ENCODE measurements at places on chromosomes 1 and 21.

- DNase-seq, result no peak
Observed at GRCh38 chr1:194230351-194231144, 1044.1 kb upstream of the B3GALT2 start.

DNA sequence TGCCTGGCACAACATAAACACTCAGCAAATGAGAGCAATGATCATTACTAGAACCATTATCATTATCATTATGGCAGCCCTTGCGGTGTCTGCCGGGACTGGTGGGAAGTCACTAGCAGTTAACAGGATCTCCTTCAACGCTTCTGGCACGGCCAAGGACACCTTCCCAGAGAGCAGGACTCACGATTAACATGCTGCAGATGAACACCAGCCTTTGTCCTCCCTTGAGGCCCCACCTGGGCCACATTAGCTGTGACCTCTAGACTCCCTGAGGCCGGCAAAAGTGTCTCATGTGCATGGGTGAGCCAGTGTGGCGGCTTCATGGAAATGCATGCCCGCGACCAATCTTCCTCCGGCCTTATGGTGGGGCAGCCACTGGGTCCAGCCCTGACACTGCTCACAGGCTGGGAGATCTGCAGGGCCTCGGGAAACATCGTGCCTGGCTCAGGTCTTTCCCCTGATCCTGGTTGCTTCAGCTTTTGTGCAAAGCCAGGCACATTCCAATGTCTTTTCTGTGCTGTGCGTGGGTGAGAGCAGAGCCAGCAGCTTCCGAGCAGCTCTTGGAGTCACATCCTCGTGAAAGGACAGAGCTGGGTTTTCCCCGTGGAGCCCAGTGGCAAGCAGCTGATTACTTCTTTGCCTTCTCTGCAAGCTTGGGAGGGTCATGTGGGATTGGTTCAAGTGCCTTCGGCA, 107.3 kb downstream of the HMGB4 start:
- DNase-seq, result no peak

GRCh38 chr1:152495066-152495675, 15.4 kb upstream of the LCE5A start:
- DNase-seq, result no peak

- no peak for DNase-seq
Observed at GRCh38 chr1:87369736-87370478, 41.2 kb downstream of the LMO4 start.

- DNase-seq, result no peak
Observed at GRCh38 chr1:94759188-94759587, 61.0 kb upstream of the SLC44A3 start.

GRCh38 chr1:23865543-23865930, 2.6 kb downstream of the FUCA1 start:
- no peak for DNase-seq

GRCh38 chr1:111669268-111669667, 49.7 kb downstream of the RAP1A start:
- no peak for DNase-seq

- DNase-seq, result peak; percentile 14
Observed at GRCh38 chr1:21261551-21262292, 28.5 kb downstream of the ECE1 start.

DNA sequence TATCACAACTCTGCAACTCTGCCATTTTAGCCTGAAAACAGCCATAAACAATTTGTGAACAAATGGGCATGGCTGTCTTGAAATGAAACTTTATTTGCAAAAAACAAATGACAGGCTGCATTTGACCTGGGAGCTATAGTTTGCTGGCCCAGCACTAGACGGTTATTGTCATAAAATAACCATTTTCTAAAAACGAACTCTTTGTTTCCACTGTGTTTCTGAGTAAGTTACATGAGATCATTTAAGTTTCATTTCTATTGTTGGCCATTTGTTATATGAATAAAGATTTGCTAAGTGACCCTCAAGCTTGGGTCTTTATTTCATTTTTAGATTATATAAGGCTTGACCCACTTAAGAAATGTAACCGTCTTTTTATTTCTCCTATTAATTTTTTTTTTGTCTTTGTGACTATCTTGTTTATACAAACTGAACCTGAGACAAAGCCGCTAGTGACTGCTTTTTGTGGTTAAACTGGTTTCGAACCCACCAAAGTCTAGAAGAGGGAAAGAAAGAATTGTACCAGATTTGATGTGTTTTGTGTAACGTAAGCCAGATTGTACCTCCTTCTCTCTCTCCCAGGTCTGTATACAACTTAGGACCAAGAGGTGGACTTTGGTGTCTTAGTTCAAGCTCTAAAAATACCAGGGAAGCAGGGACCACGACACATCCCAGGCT, 12.9 kb upstream of the KCNJ15 start:
- no peak for DNase-seq

DNA sequence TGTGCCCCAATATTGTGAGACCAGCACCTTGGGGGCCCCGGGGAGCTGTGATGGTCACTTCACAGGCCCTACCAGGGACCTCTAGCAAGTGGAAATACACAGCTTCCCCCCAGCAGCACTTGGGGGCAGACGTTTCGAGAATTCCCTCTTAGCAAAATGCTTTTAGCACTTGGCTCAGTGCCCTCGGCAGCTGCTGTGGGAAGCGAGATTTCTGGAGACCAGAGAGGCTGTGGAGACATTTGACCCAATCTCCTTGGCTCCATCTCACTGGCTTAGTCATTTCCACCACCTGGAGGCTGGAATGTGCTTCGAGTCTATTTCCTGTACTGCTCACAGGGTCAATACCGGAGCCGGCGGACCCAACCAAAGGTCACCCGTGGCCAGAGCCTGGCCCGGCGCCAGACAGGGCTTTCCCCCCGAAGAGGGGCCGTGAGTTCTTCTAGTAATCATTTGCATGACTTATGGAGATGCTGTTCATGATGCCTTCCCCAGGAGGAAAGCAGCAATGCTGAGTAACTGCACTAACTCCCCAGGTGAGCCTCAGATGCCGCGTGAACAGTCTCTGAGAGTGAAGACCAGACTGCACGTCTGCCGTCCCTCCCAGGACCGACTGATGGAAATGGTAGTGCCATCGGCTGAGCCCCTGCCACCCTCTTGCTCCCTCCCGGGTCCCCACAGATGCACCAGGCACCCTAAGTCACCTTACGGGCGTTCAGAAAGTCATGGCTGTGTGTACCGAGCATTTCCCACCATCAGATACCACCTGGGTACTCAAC, 4.4 kb upstream of the C2CD2 start:
- DNase-seq, result peak; percentile 23

GRCh38 chr21:45887788-45888187, 93.8 kb upstream of the COL6A1 start:
- DNase-seq, result no peak

DNA sequence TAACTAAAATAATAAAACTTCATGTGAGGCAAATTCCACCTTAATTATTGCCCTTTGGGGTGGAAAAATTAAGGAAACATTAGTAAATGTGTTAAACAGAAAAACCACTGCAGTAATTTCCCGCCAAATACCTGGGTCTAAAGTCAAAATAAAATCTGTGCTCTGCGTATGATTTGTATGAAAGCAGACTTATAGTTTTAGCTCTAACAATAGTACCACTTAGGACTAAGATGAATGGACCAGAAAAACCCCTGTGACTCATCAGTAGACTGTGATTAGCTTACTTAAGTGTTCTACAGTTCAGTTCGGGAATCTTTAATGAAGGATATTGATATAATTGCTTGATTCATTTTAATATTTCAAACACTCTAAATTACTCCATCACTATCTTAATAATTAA, 23.3 kb upstream of the C1orf105 start:
- no peak for DNase-seq

DNA sequence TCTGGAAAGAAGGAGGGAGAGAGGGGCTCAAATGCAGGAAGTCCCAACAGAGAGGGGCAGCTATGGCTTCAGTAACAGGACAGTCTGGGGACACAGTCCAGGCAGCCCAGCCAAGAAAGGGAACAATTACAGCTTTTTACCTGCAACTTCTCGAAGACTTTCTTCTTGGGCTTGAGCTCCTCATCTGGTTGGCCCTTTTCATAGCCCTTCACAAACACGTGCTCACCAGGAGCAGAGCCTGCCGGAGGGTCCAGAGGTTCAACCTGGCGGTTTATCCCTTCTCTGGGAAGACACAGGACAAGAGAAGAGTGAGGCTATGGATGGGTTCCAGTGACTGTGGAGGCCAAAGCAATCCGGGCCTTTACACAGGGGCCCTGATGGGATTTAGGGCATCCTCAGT, 37.9 kb downstream of the YARS1 start:
- DNase-seq, result no peak

- no peak for DNase-seq
Observed at GRCh38 chr1:65615859-65616258, 176.8 kb upstream of the PDE4B start.

DNA sequence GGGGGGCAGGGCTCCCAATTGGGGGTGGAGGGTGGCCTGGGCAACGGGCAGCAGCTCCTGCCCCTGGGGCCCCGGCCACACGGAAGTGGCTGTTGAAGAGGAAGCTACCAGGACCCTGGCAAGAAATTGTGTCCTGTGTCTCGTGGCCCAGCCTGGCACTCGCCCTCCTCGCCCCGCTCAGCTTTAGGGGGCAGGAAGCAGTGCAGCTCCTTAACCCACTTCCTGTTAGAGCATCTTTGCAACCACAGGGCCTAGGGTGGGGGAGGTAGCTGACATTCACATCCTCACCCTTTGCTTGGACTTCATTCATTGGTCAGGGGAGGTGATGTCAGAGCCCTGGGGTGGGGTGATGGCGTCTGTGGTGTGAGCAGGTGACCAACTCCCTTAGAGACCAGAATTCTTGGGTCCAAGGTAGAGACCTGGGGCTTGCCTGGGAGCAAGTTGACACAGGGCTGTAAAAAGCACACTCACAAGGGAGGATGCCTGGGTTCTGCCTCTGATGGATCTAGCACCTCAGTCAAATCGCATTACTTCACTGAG, at the start of gene ARHGAP30:
ARHGAP30 (minus strand) TSS at position 161 of the 540 bp plus-strand sequence. CDS start 267 bp downstream, outside the sequence.
- DNase-seq, result peak; percentile 58

DNA sequence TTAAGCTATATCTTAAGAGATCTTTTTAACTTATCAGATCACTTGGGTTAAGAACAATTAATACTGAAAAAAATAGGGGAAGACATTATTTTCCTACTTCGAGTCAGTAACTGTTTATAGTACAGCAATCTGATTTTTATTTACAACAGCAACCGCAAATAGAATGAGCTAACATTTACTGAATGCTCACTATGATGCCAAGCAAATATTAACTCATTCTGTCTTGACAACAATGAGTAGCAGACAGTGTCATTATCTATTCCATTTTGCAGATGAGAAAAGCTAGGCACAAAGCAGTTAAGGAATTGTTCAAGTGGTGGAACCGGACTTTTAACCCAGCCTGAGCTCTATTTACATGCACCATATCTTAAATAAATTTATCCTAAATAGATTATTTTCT, 273.7 kb downstream of the NTNG1 start:
- DNase-seq, result no peak

- peak; percentile 50 for DNase-seq
Observed at GRCh38 chr1:7770997-7771822, at the start of gene VAMP3. Gene VAMP3 (plus strand): TSS chr1:7771296. CDS start chr1:7771384, 88 bp downstream.

GRCh38 chr1:149936170-149936991, at the start of gene MTMR11:
Gene MTMR11 (minus strand): TSS chr1:149936879. CDS start chr1:149936647, 232 bp downstream.
- no peak for DNase-seq

- DNase-seq, result no peak
Observed at GRCh38 chr1:239243006-239243405, 143.4 kb upstream of the CHRM3 start.

DNA sequence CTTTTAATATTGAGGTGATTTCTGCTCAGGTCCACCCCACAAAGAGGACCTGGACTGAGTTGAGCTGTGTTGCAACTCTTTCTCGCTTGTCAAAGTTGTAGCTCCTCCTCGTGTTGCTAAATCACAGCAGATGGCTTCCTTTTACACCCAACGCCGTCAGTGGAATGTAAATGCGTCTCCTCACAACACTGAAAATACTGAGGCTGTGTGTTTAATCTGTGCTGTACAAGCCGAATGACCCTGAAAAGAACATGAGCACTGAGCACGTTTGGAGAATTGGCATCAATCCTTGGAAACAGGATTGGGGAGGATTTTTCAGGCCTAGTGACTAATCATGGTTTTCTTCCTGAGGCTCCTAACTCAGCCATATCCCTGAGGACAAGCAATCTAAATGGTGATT, 196.0 kb downstream of the CRB1 start:
- peak; percentile 23 for DNase-seq

DNA sequence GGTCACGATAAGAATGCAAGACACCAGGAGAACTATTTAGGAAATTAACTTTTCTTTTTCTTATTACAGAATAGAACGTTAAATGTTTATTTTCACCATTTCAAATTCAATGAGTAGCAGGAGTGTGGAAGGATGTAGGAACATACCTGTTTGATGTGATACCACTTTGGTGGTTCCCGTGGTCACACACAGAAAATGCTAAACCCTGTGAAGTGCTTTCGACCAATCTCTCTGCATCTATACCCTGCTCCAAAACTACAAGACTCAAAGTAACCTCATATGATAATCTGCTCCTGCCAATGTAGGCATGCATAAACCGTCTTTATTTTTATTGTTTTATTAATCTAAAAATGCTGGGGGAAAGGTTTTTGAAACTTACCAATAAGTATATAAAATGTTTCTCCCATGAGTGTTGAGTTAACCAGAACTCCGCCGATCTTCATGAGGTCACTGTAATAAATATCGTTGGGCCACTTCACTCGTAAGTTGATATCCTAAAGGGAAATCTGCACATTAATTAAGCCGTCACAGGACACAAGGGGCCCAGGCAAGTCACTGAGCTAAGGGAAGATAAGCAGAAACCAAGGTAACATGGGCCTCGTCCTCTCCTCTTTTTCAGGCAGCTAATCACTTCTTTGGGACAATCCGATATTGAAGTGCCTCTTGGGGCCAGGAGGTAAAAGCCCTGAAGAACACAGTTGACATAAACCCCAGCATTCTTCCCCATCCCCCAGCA, 60.6 kb downstream of the SIM2 start:
- DNase-seq, result no peak

DNA sequence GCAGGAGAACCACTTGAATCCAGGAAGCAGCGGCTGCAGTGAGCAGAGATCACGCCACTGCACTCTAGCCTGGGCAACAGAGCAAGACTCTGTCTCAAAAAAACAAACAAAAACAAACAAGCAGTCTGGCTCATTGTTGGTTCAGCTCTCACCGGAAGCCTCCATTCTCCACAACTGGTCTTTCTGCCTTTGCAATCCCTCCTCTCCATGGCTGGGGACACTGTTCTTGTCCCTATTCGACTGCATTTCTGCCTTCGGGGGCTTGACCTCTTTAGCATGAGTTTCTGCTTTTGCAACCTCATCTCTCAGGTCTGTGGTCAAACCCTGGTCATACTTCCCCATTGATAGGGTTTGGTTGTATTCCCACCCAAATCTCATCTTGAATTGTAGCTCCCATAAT, 216.3 kb upstream of the NR5A2 start:
- DNase-seq, result no peak

GRCh38 chr1:65208563-65208973, 60.6 kb downstream of the AK4 start:
- DNase-seq, result peak; percentile 40

Measured in substantia nigra (tissue), 51 donors.